Stimulated activated CD4-positive, alpha-beta T cell treated with anti-CD3 and anti-CD28 coated beads, Interleukin-15, amount 100 ng/mL, for 48 hours (primary cell): ENCODE measurements at places on chromosomes 4 and X.
A peak's percentile ranks its signal among the peaks of the same experiment; 100 is the strongest.

GRCh38 chrX:150848914-150849365 is 49.5 kb downstream of the CD99L2 start:
- DNase-seq: no peak

GRCh38 chr4:155473420-155474095 is 96.8 kb upstream of the MAP9 start:
- DNase-seq: no peak

- DNase-seq: no peak
Observed at GRCh38 chr4:73673286-73673685, 53.0 kb upstream of the RASSF6 start.

GRCh38 chr4:82437285-82438005 is 7.1 kb downstream of the ENOPH1 start:
- no peak for DNase-seq

GRCh38 chrX:153981771-153982533 is 9.4 kb downstream of the TMEM187 start:
- peak; percentile 64 for DNase-seq

- DNase-seq: no peak
Observed at GRCh38 chrX:34546366-34546765, 110.7 kb downstream of the TMEM47 start.

GRCh38 chr4:150385606-150386005 is 196.3 kb upstream of the MAB21L2 start:
- no peak for DNase-seq

DNA sequence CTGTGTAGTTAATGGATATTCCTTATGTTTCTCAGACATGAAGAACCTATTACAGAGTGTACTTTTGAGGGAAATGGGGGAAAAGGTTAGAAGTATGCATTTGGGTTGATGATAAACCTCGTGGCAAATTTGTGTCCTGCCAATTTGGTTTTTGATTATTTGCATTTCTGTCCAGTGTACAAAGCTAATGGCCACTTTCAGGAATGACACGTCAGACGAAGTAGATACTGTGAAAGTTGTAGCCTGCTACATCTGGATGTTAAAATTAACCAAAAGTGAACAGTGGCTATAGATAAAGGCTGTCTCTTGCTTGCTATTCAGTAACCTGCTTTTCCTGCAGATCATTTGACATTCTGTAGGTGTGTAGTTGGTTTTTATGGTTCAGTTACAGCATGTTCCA is 1.0 kb downstream of the PRDX4 start:
- DNase-seq: no peak

GRCh38 chr4:126766241-126766640 is 866.5 kb upstream of the INTU start:
- no peak for DNase-seq
